ENCODE measurements at places on chromosomes 3 and 15. TPM values are rescaled to one million over a fixed set of nuclear protein-coding genes. Genes with fewer than 3 reads are reported as not detected.

Gene PPP1R14D
- not detected for total RNA-seq

Gene SAXO2
- not detected for total RNA-seq

Gene FRMD5
- 5.4 TPM for total RNA-seq

Gene GORASP1
- total RNA-seq = 25.8 TPM

Gene EPHA3
- 0.18 TPM for total RNA-seq

Gene FANCD2
- total RNA-seq = 19.7 TPM

Gene GP5
- total RNA-seq = under 0.01 TPM

Gene NPAP1
- total RNA-seq = not detected

Gene MST1R
- total RNA-seq = not detected

Gene GNAT1
- not detected for total RNA-seq

Gene TGM4
- under 0.01 TPM for total RNA-seq

Gene DGKG
- 2.5 TPM for total RNA-seq

Gene IL20RB
- 0.56 TPM for total RNA-seq

Gene CLDN18
- total RNA-seq = not detected

Gene WDR53
- total RNA-seq = 6.4 TPM

Gene EPHB3
- 0.83 TPM for total RNA-seq

Gene CILP
- not detected for total RNA-seq

Data from IMR-90 (cell line).